Effector memory CD4-positive, alpha-beta T cell (primary cell): ENCODE measurements at places on chromosomes 2 and 18.

- H3K27ac ChIP-seq: no peak overlapping the region
- H3K27me3 ChIP-seq: no peaks in the 10 kb centered on the region
- H3K4me1 ChIP-seq: no peaks in the 10 kb centered on the region
Measured at GRCh38 chr2:156765450-156765849, 329.3 kb downstream of the GPD2 start.

DNA sequence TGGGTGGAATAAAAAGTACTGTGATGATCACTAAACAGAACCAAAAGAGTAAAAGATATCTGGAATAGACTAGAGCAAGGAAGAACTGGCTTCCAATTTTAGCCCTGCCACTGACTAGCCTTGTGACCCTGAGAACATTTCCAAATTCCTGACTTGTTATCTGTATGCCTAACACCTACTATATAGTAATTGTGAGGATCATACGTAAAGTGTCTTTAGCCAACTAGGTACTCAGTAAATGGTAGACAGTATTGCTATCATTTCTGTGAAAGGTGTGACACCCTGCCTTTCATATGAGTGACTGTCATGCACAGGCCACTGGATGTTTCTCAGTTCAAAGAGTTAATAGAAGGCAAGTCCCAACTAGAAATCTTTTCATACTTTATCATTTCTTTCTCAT lies 29.8 kb downstream of the CYTIP start:
- H3K4me1 ChIP-seq: peaks cover 81% of the 10 kb centered on the region
- peak overlapping the region; percentile 60 for H3K27ac ChIP-seq
- H3K36me3 ChIP-seq: peaks cover 58% of the 10 kb centered on the region
- no peaks in the 10 kb centered on the region for H3K27me3 ChIP-seq
- DNase-seq: no peak
- peak overlapping the region; percentile 8 for H3K4me3 ChIP-seq

GRCh38 chr2:16272038-16272788 lies 331.9 kb downstream of the MYCN start:
- no peaks in the 10 kb centered on the region for H3K27me3 ChIP-seq
- H3K27ac ChIP-seq: no peak overlapping the region
- DNase-seq: no peak
- no peak overlapping the region for H3K4me3 ChIP-seq
- H3K36me3 ChIP-seq: no peaks in the 10 kb centered on the region

DNA sequence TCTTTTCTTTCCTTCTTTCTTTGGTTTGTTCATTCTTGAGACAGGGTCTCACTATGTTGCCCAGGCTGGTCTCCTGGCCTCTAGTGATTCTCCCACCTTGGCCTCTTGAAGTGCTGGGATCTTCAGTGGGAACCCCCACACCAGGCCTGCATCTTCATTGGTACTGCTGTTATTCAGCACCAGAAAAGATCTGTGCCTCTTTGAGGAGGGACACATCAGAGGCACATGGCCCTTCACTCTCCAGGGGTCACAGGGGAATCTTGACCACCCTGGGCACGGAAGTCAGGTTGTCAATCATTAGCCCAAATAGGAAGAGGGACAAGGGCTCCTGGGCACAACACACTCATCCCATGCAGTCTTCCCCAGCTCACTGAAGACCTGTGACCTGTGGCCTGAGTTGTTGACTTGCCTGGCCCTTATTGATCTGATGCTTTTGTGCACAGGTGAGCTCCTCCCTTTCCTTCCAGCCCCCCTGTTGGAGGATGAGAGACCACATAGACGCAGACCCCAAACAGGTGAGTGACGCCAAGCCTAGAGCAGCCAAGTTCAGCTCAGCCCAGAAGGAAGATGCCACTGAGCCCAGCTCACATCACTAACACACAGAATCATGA lies 33.0 kb upstream of the ODC1 start:
- H3K4me3 ChIP-seq: no peak overlapping the region
- H3K4me1 ChIP-seq: no peaks in the 10 kb centered on the region
- H3K36me3 ChIP-seq: no peaks in the 10 kb centered on the region
- no peak overlapping the region for H3K27ac ChIP-seq

DNA sequence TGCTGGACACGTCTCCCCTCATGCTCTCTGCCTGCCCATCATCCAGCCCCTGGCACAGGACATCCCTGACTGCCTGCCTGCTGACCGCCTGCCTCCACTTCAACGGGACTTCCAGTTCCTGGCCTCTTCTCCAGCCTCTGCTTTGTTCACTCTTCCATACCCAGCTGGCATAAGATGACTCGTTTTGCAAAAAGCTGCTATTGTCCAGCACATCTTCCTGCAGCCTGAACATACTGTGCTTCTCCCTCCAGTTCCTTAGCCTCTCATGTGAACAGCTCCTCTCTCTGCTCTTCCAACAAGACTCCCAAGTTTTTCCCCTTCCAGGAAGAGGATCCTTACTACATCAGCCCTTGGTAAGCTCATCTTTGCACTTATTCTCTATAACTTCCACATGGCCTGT lies 62.4 kb upstream of the SKOR2 start:
- DNase-seq: no peak
- no peaks in the 10 kb centered on the region for H3K36me3 ChIP-seq
- no peaks in the 10 kb centered on the region for H3K27me3 ChIP-seq
- H3K4me1 ChIP-seq: no peaks in the 10 kb centered on the region
- no peak overlapping the region for H3K4me3 ChIP-seq
- no peak overlapping the region for H3K27ac ChIP-seq

GRCh38 chr2:18602298-18602697 lies 12.9 kb upstream of the NT5C1B start:
- no peak for DNase-seq
- no peaks in the 10 kb centered on the region for H3K4me1 ChIP-seq
- no peak overlapping the region for H3K27ac ChIP-seq
- H3K27me3 ChIP-seq: no peaks in the 10 kb centered on the region
- no peak overlapping the region for H3K4me3 ChIP-seq

DNA sequence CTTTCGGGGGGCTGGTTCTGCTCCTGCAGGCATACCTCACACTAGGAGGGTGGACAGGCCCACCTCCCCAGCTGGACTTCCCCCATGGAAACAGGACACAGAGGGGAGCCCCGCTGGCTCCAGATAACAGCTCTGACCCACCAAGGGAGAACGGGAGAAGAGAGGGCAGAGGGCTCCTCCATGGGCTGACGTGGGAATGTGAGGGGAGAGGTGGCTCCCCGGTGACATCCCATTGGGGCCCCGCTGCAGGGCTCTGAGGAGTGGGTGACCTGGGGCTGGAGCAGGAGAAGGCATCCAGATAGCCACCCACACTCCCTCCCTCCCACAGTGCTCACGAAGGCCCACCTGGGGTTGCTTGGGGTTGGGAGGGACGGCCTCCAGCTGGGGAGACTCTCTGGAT lies 45.9 kb downstream of the FBLN7 start:
- H3K4me1 ChIP-seq: peaks cover 63% of the 10 kb centered on the region
- DNase-seq: no peak
- H3K4me3 ChIP-seq: no peak overlapping the region
- no peaks in the 10 kb centered on the region for H3K27me3 ChIP-seq
- peaks cover 8% of the 10 kb centered on the region for H3K36me3 ChIP-seq

GRCh38 chr2:44651974-44652373 lies 289.5 kb upstream of the SIX3 start:
- H3K27ac ChIP-seq: no peak overlapping the region
- H3K4me1 ChIP-seq: no peaks in the 10 kb centered on the region
- no peak overlapping the region for H3K4me3 ChIP-seq
- H3K36me3 ChIP-seq: no peaks in the 10 kb centered on the region

DNA sequence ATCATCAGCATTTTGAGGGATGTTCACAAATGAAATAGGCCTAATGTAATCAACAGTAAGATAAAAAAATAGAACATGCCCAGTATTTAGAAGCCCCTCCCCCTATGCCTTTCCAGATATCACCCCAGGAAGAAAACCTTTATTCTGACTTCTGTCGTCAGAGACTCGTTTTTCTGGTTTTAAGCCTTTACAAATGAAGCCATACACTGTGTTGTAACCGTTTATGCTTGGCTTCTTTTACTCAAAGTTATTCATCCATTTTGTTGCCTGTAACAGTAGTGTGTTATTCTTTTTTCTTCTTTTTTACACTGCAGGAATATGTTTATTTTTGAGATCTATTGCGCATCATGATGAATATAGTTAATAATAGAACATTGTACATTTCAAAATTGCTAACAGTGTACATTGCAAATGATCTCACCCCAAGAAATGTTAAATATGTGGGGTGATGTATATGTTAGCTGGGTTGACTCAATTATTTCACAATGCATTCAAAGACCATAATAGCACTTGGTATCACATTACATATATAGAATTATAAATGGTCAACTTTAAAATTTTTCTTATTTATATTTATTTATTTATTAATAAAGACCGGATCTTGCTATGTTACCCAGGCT lies 28.1 kb upstream of the PNPT1 start:
- DNase-seq: no peak
- H3K4me3 ChIP-seq: no peak overlapping the region
- H3K4me1 ChIP-seq: no peaks in the 10 kb centered on the region
- H3K27ac ChIP-seq: no peak overlapping the region
- no peaks in the 10 kb centered on the region for H3K36me3 ChIP-seq

GRCh38 chr18:43794363-43794762 lies 517.1 kb upstream of the SYT4 start:
- no peaks in the 10 kb centered on the region for H3K36me3 ChIP-seq
- no peak overlapping the region for H3K27ac ChIP-seq

DNA sequence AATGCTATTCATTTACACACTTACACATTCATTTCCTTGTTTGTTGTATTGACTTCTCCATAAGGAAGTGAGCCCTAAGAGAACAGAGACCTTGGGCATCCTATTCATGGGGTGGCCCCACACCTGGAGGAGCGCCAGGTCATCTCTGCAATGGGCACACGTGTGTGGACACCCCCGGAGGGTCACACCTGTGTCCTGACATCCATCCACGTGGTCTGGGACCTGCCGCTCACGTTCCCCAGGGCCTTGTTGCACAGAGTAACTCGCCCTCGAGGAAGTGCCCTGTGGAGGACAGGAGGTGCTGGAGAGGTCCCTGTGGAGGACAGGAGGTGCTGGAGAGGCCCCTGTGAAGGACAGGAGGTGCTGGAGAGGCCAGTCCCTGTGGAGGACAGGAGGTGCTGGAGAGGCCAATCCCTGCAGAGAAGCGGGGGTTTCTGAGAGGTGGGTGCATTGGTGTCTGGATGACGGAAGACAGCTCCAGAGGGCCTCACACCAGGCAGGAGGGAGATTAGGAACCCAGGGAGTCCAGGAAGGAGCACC lies 73.2 kb upstream of the GPC1 start:
- no peak overlapping the region for H3K27ac ChIP-seq
- H3K27me3 ChIP-seq: no peaks in the 10 kb centered on the region
- no peak overlapping the region for H3K4me3 ChIP-seq
- no peaks in the 10 kb centered on the region for H3K4me1 ChIP-seq
- DNase-seq: no peak

DNA sequence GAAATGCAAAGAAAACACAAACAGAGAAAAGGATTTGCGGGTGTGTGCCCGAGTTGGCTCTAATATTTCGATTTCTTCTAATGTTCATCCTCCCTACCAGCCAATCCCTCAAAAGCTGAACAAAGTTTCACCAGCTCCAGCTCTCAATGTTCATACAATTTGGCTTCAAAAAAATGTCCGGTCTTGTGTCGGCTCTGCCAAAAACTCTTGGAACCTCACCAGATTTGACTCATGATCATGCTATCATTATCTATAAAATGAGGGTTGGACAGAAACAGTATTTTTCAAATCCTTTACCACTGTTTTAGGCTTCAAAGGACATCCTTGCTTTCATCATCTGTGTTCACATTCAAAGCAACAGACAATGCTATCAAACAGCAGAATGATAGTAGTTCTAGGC lies 88.2 kb downstream of the CRACDL start:
- DNase-seq: no peak
- no peaks in the 10 kb centered on the region for H3K27me3 ChIP-seq
- no peaks in the 10 kb centered on the region for H3K36me3 ChIP-seq
- no peak overlapping the region for H3K27ac ChIP-seq
- H3K4me1 ChIP-seq: no peaks in the 10 kb centered on the region

- H3K27ac ChIP-seq: no peak overlapping the region
- DNase-seq: no peak
Measured at GRCh38 chr2:223109341-223109740, 57.4 kb downstream of the KCNE4 start.

DNA sequence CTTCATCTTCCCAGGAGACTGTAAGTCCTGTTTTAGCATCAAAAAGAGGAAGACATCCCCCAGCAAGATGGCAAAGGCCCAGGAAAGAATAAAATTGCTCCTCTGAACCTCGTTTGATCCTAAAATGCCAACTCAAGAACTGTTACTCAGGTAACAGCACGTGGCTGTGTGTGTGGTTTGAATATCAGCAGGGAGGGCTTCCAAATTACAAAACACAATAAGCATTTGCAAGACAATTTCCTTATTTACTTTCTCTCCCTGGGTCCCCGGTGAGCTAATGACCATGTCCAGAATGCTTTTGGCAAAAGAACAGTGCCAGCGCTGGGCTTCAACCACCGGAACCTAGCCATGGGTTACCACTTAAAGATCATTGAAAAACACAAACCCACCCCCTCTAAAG lies 163.6 kb downstream of the C1D start:
- no peak overlapping the region for H3K4me3 ChIP-seq
- no peak overlapping the region for H3K27ac ChIP-seq
- no peaks in the 10 kb centered on the region for H3K4me1 ChIP-seq
- DNase-seq: no peak
- no peaks in the 10 kb centered on the region for H3K27me3 ChIP-seq

- H3K4me1 ChIP-seq: peaks cover 38% of the 10 kb centered on the region
- no peak for DNase-seq
- H3K36me3 ChIP-seq: peaks cover 3% of the 10 kb centered on the region
- H3K27me3 ChIP-seq: no peaks in the 10 kb centered on the region
Measured at GRCh38 chr2:37636381-37637066, 34.9 kb downstream of the CDC42EP3 start.

DNA sequence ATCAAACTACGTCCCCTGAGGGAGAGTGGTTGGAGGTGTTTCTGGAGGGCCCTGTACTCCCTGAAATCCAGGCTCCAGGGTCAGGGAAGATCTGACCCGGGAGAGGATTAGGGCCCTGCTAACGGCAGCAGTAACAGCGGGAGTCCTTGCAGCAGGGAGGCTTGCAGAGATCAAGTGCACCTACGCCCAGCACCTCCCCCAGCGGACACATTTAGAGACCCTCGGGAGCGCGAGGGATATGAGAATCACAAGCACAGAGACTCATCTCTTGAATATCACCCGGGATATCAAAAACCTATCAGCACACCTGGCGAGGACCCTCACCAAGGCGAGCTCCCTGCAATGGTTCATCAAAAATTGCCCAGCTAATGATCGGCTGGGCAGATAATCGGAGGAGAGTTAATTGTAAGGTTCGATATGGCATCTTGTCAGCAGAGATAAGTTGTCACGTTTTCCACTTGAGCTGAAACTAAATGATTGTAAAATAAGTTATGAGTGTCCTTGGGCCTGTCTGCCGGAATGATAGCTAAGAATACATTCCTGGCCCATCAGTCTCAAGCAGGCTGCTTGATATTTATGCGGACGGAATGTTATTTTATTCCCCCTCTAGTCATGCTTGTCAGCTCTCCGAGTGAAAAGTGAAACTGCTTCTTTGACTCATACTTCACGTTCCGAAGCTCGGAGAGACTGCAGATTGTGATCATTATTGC lies 209.8 kb downstream of the GBX2 start:
- no peaks in the 10 kb centered on the region for H3K36me3 ChIP-seq
- H3K27ac ChIP-seq: no peak overlapping the region
- no peaks in the 10 kb centered on the region for H3K4me1 ChIP-seq
- no peak for DNase-seq

GRCh38 chr18:75047240-75047961 lies 161.5 kb downstream of the PTGR3 start:
- no peaks in the 10 kb centered on the region for H3K36me3 ChIP-seq
- no peaks in the 10 kb centered on the region for H3K4me1 ChIP-seq
- H3K4me3 ChIP-seq: no peak overlapping the region
